Suppressor macrophage treated with lipopolysaccharide for 1 hour (primary cell): ENCODE measurements at places on chromosomes 5 and 9.

- DNase-seq = no peak
These were observed 46.9 kb downstream of the ARL15 start for GRCh38 chr5:54263447-54263846.

GRCh38 chr5:135545099-135545498 lies 9.3 kb upstream of the NEUROG1 start:
- no peak for DNase-seq

- DNase-seq = peak; percentile 2
These were observed at the start of gene SLC1A1 for GRCh38 chr9:4489919-4490704. Gene SLC1A1, plus strand, starts transcription at chr9:4490468. Its CDS starts 212 bp downstream, at chr9:4490680.

DNA sequence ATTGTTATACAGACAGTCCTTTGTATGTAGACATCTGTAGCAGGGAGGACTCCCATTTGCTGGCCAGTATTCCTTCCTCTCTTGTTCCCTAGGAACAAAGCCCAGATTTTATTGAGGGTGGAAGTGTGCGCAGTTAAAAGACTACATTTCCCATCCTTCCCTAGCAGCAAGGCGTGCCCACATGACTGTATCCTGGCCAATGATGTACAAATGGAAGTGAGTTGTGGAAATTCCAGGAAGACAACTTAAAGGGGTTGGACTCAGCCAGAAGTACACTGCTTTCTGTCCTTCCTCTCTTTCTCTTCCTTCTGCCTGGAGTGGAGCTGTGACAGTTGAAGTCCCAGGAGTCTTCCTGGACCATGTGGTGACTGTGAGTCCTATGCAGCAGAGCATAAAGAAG lies 89.0 kb downstream of the HRH2 start:
- peak; percentile 30 for DNase-seq

DNA sequence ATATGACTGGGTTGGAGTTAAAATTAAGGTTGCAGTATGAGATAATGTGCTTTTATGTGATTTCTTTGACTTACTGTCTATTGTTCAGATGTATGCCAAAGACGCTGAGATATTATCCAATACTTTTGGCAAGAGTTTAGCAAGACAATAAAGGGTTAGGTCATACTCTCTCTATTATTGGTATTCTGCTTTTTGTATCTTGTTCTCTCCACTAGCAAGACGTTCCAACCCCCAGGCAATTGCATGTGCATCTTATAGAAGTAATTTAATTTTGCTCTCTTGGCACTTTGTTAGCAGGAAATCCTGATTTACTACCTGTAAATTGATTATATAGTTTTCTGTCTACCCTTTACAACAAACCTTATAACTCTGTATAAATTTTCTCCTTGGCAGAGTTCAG lies 1093.6 kb downstream of the CDH9 start:
- DNase-seq = no peak

DNA sequence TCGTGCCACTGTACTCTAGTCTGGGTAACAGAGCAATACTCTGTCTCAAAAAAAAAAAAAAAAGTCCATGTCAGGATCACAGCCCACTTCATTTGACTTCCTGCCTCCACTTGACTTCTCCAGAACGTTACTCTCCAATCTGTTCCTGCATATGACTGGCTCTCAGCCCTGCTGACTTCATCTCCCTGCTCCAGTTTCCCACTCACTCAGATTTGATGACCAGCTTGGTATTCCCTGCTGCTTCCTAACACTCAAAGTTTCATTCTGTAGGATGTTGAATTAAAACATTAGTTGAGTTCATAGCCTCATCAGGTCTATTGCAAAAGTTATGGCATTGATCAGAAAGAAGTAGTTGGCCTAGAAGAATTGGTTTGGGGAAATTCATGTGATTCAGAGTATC lies 52.3 kb downstream of the UGCG start:
- peak; percentile 63 for DNase-seq

GRCh38 chr9:26462751-26463150 lies 429.9 kb downstream of the CAAP1 start:
- DNase-seq = no peak

GRCh38 chr9:136902259-136902821 lies 16.0 kb downstream of the TRAF2 start:
- DNase-seq = peak; percentile 86

- DNase-seq = no peak
These were observed 13.2 kb downstream of the LRRC14B start for GRCh38 chr5:204462-204861.

- no peak for DNase-seq
These were observed 12.3 kb downstream of the NFIB start for GRCh38 chr9:14301583-14302021.

GRCh38 chr5:74717596-74717995 lies 32.6 kb downstream of the HEXB start:
- DNase-seq = no peak

- no peak for DNase-seq
These were observed 257.0 kb downstream of the TMEM167A start for GRCh38 chr5:82820188-82820587.

DNA sequence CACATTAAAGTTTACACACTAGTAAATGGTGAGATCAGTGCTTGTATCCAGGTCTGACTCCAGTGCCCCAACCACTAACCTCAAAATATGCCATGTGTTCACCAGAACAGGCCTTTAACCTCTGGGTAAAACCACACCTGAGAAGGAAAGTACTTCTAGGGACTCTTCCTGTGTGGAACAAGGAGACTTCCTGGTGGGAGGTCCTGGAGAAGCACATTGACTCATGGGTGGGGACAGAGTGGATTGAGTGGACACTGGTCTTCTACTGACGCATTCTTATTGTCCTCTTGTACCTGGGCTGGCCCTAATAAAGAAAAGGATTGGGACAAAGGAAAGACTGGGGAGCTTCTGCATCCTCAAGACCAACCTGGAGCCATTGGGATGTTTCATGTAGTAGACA lies 43.4 kb downstream of the ANGPTL2 start:
- no peak for DNase-seq

GRCh38 chr5:115320006-115320405 lies 23.6 kb upstream of the CCDC112 start:
- DNase-seq = peak; percentile 27

DNA sequence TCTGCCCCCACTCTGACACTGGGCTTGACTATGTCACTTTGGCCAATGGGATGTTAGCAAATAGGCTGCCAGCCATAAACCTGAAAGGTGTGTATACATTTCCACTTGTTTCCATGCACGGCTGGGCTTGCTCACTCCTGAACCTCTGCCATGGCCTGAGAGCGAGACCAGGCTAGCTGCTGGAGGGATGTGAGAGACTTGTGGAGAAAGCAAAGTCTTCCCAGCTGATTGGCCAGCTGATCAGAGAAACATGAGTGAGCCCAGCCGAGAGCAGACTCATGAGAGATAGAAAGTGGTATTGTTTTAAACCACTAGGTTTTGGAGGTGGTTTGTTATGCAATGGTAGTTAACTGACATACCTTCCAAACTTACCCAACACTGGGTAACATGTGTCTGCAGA lies 13.9 kb downstream of the FAM193B start:
- no peak for DNase-seq

DNA sequence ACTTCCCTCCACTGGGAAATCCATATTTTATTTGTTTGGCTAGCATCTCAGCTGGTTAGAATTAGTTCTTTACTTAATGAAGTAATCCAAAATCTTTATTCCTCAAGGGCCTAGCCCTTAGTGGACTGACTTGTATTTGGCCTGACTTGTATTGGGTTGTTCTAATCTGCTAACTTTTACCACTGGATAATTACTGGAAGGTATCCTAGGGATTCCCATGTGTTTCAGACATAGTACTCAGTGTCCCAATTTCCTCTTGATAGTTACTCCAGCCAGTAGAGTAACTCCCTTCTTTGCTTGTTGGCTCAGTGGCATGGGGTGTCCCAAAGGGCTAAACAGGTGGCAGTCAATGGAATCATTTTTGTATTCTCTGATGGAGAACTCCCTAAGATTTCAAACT lies 156.0 kb downstream of the DCP2 start:
- no peak for DNase-seq

DNA sequence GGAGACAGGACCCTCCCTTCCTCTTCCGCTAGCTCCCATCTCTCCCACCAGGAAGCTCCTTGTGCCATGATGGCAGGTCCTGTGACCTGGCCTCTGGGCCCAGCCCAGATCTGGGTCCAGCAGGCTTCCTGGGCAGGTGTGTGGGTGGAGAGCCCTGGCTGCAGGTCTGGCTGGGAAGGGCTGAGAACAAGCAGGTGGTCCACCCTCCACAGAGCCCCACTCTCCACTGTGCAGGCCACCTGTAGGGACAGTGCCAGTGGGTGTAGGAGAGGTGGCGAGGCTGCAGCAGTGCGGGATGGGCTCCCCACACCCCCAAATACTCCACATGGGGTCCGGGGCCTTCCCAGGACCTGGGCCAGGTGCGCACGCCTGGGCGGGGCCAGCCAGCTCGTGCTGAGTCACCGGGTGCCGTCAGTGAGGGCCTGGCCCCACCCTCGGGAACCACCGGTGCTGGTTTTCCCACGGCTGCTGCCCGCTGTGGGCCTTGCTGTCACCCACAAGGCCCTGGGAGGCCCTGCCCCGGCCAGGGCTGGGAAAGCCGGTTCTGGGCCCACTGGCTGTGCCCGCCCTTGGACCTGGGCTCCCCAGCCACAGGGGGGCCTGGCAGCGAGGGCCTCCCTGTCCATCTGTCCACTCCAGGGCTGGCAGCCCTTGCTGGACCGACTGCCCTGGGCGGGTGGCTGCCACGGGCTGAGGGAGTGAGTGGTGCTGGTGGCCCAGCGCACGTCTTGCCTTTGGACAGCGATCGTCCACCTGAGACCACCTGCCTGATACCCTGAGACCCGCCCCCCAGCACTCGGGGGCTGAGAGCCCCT lies 9.3 kb upstream of the NRARP start:
- DNase-seq = no peak

DNA sequence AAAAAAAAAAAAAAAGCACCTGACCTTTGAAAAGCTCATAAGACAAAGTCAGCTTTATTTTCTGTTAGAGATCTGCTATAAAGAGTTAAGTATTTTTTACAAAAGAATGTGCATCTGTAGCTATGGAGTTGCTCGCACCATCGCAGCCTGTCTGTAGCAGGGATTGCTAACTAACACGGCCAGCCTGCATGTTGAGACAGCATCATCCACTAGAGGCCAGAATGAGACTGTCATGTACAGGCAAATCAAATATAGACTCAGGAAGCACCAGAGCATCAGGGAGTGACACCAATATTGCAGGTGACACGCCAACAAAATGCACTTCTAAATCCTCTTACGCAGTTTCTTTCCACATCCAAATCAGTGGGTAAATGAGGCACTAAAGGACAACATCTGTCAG lies 136.3 kb upstream of the RASEF start:
- peak; percentile 19 for DNase-seq

DNA sequence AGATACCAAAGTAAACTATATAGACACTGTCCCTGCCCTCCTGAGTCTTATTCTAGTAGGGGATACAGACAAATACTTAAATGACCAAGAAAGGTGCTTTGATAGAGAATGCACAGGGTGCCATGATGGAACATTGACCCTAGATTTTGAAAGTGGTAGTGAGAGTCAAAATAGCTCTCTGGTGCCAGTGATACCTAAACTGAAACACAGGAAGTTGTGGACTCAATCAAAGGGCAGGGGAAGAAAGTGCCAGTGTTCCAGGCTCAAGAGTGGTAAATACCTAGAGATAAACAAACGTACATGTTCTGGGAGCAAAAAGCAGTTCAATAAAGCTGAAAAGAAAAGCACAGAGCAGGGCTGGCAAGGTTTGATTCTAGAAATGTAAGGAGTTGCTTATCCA lies 267.6 kb downstream of the ISL1 start:
- no peak for DNase-seq

DNA sequence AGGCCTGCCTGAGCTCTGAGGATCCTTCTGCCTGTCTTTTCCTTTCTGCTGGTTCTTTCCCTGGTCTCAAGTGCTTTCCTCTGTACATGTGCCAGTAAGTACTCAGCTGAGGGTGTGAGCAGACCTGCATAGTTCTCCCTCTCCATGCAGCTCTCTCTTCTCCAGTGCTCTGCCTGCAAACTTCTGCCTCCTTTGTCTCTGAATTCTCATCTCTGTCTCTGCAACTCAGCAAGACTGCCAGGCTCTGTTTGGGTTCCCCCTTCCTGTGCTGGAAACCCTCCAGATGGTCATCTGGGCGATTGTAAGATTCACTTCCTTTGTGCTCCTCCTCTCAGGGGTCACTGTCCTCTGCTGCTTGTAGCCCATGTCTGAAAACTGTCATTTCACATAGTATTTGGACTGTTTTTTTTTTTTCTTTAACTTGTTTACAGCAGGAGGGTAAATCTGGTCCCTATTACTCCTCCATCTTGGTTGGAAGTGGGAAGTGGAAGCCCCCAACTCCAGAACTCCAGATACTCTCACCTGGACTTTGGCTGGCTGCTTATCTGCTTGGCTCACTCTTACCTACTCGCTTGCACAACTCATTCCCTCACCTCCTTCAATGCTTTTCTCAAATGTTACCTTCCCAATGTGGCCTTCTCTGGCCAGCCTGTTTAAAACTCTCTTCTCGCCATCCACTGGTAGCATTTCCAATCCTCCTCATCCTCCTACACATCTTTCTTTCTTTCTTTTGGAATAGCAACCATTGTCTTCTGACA lies 175.3 kb upstream of the TBC1D2 start:
- peak; percentile 53 for DNase-seq

DNA sequence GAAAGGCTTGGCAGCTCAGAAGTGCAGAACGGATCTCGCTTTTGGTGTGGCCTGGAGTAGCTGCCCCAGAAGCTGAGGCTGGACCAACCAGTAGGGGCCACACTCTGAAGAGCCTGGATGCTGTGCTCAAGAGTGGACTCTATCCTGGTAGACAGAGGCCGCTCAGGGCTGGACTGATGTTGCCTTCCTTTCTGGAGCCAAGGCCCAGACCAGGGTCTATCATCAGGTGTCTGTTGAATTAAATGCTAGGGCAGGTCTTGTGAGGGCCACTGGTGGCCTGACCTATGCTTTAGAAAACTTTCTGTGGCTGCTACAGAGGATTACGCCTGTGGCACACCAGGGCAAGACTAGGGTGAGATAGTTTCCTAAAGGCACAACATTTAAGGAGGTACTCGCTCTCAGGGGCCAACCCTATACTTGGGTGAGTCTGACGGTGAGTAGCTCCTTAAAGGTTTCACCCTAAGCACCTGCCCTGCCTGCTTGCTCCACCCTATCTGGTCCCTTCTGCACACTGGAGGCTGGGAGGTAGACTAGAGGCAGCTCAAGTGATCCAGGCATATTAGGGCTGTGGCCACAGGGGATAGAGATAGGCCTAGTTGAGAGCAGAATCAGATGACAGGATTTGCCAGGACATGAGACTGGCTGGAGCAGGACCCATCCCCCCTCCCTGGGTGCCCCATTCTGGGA lies 9.8 kb upstream of the IRF1 start:
- no peak for DNase-seq

GRCh38 chr9:120715389-120715924 lies 1.2 kb upstream of the MEGF9 start:
- DNase-seq = no peak
